ENCODE measurements at places on chromosomes 7 and 10.

DNA sequence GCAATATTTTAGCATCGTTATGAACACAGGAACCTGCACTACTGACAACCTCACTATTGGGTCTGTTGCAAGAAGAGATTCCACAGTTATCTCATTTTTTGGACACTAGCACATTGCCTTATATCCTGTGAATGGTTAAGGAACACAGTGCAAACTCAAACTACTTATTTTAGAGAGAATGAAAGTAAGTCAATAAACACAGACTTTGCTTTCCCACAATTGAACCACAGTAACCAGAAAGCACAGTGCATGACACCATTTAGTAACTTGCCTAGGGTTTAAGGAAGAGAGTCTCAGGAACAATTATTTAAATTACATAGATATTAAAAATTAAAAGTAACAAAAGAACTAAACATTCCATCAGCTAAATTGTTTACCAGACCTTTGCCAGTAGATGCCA is 468.8 kb downstream of the ZWINT start:
- DNase-seq = no peak

DNA sequence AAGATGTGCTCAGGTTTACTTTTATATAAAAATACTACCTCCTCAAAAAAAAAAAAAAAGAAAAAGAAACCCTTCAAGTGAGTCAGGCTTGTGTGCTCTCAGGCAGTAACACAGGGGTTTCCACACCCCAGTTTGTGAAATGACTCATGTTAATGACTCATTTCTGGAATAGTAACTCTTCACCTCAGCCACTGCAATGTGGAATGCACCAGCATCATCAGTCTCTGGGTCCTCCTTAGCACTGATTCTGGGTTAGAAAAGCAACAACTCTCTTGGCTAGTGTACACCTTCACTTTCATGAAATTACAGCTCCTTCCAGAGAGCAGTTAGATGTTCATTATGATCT is 110.6 kb downstream of the EMX2 start:
- no peak for DNase-seq

GRCh38 chr10:29146311-29147100 is 142.4 kb upstream of the LYZL1 start:
- DNase-seq = no peak

GRCh38 chr10:51708609-51709008 is 9.2 kb upstream of the CSTF2T start:
- DNase-seq = no peak

DNA sequence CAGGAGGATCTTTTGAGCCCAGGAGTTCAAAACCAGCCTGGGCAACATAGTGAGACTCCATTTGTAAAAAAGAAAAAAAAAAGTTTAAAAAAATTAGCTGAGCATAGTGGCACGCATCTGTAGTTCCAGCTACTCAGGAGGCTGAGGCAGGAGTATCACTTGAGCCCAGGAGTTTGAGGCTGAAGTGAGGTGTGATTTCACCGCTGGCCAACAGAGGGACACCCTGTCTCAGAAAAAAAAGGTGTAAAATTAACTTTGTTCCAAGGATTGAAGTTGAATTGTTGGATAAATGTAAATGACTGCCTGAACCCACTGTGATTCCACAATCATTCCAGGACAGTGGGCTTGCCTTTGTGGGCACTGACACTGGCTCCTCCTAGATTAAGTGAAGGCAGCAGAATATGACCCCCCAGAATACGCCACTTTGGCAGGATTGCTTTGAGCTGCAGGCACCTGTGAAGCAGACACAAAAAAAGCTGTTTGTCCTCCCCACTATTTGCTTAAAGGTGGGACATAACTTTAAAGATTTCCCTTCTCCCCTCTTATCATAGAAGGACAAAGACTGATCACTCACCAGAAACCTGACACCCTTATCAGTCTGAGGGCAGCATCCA is 57.2 kb upstream of the FOXI2 start:
- no peak for DNase-seq

- no peak for DNase-seq
Measured at GRCh38 chr10:59829024-59829423, 75.8 kb upstream of the MRLN start.

GRCh38 chr10:35971397-35971796 is 329.3 kb upstream of the FZD8 start:
- no peak for DNase-seq

Data from omental fat pad (tissue), 4 donors.